ENCODE measurements at places on chromosomes 12 and 14.

- DNase-seq, result no peak
These were observed 161.1 kb downstream of the SUDS3 start for GRCh38 chr12:118537481-118537917.

- DNase-seq, result no peak
These were observed 21.9 kb downstream of the YBX3 start for GRCh38 chr12:10701131-10701681.

DNA sequence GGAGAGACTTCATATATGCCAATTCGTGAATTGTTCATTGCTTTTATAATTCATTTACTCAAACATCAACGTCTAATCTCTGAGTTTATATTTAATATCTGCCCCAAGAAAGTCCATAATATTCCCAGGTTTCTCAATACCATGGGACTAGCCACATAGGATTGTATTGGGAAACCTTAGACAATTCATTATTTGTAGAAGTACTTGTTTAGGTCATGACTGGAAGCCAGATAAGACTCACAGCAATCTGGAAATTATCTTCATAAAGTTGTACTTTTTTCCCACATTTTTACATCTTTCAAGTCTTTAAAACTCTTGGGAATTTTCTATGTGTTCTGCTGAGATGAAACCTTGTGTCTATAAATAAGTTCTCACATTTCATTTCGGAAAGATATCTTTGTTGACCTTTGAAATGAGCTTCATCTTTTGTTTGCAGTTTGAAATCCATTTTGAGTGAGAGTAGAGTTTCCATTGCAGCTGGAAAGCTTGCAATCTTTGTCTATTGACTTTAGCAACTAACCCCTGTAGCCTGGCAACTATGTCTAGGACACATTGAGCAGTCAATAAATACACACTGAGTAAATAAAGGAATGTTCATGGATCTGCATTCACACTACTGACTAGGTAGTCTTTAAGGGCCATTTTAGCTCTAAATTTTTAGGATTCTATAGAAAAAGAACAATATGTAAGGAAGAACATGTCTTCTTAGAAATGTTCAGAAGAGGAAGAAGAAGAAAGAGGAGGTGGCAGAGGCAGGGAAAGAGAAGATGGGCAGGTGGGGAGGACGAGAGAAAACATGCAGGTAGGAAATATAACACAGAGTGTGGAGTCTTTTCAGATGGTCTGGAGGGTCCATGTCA, 154.4 kb downstream of the LRIG3 start:
- DNase-seq, result no peak

DNA sequence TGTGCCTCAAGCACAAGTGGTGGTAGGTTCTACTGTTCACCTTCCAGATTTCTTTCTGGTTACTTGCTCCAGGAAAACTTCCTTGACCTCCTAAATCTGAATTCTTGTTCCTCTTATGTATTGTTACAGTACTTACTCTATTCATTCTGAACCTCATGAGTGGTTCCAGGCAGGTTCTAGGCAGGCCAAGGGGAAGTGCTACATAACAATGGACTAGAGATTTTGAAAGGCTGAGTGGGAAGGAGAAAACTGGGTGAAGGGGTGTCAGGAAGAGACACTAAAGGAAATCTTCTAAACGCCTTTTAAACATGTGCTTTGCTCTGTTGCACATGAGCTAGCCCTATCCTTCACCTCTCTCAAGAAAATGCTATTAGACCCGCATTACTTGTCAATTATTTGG, 1.6 kb downstream of the YARS2 start:
- DNase-seq, result no peak

GRCh38 chr12:79296871-79297270, 393.9 kb downstream of the PAWR start:
- no peak for DNase-seq

DNA sequence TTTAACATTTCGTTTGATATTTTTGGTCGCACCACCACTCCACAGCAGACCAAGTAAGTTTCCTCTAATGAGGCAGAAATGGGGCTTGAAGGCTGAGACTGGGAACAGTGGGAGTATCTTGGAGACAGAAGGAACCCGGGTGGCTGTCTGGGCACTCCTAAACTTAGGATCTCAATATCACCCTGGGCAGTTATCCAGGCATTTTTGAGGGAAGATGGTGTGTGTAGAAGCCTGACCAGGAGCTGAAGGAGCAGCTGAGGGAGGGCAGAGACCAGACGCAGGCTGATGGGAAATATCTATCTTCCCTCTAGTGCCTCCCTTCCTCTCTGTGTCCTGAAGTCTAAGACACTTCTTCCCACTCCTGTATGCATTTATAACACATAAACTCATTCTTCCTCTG, 10.7 kb downstream of the MARS1 start:
- DNase-seq, result no peak

DNA sequence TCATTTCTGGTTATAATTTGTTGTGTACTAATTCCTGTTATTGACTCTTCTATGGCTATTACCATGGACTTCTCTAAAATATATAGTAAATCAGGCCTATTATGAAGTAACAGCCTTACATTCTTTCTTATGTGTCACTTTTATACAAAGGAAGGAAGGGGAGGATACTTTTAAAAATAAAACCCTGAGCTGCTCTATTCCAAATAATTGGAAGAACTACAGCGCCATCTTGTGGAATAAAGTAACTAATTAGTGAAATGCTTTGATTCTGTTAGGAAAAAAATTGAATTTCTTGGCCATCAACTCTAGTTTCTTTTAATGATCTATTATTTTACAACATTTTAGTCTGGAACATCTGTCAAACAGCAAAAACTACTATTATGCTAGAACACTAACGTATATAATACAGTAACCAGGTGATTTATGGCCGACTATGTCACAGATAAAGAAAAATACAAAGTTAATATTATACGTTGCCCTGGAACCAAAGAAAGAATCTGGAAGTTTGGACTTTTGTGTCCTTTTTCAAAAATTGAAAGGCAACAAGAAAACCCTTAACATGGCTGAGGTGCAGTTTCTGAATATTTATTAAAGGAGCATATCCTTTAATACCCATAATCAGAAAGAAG, 55.0 kb upstream of the NELL2 start:
- no peak for DNase-seq

DNA sequence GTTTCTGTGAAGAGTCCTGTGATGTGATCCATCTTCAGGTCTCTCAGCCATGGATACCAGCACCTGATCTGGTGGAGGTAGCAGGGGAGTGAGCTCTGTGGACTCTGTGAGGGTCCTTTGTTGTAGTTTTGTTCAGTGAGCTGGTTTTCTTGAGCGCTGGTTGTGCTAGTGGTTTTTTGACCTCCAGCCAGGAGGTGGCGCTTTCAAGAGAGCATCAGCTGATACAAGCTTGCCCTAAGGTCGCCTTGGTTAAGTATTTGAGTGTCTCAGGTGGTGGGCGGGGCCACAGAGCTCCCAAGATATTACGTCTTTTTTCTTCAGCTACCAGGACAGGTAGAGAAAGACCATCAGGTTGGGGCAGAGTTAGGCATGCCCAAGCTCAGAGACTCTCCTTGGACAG, 139.7 kb downstream of the TTLL5 start:
- DNase-seq, result no peak

DNA sequence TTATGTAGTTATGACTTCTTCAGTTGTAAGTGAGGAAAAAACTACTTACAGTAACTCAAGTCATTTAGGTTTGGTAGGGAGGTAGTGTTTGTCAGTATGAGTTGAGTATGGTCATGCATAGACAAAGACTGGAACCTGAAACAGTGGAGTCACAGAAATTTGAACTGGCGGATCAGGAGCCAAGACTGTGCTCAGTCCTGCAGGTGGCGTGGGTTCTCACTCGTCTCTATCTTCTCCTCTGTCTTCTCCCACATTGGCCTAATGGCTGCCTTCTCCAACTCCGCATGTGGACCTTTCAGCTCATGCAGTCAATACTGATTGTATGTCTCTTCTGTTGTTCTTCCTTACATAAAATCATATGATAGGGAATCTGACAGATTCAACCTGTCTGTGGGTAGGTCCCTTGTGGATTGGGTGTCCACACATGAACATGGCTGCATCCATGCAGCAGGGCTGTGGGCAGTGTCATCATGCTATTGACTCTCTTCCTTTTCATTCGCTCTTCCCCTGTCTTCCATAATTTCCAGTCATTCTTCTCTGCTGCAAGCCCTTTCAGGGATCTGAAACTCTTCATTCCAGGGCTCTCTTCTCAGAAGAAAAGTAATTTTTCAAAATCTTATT, 78.8 kb upstream of the NEDD1 start:
- no peak for DNase-seq

- DNase-seq, result no peak
These were observed 13.3 kb downstream of the SBNO1 start for GRCh38 chr12:123351349-123351748.

DNA sequence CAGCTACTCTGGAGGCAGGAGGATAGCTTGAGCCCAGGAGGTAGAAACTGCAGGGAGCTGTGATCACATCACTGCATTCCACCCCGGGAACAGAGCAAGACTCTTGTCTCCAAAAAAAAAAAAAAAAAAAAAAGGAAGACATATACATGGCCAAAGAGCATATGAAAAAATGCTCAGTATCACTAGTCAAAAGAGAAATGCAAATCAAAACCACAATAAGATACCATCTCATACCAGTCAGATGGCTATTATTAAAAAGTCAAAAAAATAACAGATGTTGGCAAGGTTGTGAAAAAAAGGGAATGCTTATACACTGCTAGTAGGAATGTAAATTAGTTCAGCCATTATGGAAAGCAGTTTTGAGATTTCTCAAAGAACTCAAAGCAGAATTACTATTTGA, 174.8 kb upstream of the ATF7IP start:
- DNase-seq, result no peak

GRCh38 chr14:96265383-96266095, 9.5 kb downstream of the BDKRB1 start:
- no peak for DNase-seq

DNA sequence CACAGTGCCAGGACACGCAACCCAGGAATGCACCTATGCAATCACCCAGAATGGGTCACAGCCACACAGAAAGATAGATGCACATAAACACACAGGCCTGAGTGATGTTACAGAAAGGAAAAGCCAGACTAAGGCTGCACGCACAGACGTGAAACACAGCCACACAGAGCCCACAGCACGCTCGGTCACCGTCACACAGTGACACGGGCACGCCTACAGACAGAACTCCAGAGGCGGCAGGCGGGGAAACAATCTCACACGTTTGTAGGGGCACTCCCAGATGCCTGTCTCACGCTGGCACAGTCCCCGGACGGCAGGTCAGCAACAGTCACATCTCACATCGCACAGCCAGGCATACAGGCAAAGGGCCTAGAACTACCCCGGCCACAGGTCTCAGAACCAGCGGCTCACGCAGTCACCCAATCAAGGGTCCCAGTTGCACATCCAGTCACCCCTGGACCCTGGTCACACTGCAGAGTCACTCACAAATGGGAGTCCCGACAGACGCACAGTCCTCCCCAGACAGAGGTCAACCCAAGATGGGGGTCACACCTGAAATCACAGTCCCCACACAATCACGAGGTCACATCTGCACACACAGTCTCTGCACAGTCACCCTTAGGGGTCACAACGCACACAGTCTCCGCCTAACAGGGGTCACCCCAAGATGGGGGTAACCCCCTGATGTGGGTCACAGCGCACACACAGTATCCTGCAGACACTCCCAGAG, 790 bp downstream of the SSH1 start:
- DNase-seq, result peak; percentile 60
